NCI-H1436 treated with DMSO at 0.1 percent for 48 hours (cell line): ENCODE measurements at places on chromosomes 1 and 21.

DNA sequence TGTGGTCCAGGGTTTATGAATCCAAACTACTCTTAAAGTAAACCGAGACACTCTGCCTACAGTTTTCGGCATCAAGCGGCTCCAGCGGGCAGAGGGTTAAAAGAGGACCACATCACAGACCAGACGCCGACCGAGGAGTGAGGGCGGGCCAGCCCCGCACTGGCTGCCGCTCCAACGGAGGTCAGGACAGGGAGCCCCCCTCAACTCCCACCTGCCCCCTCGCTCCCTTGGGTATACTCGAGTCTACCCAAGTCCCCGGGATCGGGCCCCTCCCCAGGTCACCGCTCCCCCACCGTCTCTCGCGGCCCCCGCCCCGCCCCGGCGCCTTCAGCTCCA lies 312 bp downstream of the ARNT start:
- no peak for DNase-seq

- no peak for DNase-seq
Observed at GRCh38 chr1:94670273-94670672, 128.7 kb upstream of the F3 start.

- no peak for DNase-seq
Observed at GRCh38 chr1:117871013-117871412, 58.4 kb downstream of the GDAP2 start.

DNA sequence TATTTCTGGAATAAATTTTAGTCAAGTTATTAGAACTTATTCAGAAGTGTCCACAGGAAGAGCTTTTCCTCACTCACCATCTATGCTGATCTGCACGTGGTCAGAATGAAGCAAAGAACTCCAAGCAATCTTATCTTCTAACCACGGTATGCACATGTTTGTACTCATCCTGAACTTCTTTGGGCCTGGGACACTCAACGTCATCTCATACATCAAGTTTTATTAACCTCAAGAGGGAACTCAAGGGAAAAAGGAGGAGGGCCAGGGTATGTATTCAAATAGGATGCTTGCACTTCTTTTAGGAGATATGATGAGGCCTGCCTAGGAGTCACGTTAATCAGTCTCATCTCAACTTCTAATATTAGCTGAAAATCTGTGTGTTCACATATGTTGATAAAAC lies 142.5 kb downstream of the C1orf94 start:
- no peak for DNase-seq

DNA sequence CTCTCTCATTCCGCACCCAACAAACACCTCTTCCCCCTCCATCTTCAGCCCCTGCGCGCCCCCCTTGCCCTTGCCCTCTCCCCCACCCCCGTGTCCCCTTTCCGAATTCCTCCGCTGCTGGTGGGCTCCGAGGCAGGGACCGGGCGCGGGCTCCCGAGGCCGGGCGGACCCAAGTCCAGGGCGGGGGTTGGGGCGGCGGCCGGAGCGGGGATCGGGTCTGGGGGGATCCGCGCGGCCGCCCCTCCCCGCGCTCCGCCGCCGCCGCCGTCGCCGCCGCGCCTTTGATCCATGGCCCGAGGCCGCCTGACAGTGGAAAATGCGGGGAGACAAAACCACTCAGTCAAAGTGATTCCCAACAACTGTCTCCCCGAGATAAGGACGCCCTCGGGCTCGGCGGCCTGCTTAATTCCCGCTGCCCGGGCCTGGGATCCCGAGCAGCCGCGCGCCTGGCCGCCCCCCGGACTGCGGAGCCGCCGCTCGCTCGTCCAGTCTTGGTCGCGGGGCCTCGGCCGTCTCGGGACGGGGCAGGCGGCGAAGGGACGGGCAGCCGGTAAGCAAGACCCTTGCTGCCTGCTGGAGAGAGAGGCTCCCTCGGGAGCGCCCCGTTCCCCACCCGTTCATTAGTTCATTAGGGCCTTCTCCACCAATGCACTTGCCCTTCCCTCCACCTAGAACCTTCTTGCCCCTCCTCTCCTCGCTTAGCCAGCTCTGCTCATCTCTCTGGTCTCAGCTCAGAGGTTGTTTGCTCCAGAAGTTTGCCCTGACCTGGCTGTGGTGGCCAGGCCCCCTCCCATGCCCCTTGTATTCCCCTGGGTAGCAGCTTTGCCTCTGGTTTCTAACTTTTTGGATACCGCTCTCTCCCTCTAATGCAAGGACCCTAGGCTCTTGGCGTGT lies 86.4 kb downstream of the PAX7 start:
- no peak for DNase-seq

DNA sequence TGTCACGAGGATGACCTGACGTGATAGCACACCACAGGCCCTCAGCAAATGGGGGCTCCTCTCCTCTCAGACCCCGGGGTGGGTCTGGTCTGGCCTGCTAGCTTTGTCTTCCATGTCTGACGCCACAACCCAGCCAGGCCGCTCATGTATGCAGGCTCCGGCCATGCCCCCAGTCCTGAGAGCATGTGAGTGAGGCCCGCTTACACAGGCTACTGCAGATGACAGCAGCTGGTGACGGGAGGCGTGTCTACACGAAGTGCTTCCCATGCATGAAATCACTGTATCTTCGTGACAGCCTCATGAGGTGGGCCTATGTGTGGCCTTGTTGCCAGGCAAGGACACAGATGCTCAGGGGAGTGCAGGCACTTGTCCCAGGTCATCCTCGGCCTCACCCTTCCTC lies 16.4 kb downstream of the WNT4 start:
- no peak for DNase-seq

DNA sequence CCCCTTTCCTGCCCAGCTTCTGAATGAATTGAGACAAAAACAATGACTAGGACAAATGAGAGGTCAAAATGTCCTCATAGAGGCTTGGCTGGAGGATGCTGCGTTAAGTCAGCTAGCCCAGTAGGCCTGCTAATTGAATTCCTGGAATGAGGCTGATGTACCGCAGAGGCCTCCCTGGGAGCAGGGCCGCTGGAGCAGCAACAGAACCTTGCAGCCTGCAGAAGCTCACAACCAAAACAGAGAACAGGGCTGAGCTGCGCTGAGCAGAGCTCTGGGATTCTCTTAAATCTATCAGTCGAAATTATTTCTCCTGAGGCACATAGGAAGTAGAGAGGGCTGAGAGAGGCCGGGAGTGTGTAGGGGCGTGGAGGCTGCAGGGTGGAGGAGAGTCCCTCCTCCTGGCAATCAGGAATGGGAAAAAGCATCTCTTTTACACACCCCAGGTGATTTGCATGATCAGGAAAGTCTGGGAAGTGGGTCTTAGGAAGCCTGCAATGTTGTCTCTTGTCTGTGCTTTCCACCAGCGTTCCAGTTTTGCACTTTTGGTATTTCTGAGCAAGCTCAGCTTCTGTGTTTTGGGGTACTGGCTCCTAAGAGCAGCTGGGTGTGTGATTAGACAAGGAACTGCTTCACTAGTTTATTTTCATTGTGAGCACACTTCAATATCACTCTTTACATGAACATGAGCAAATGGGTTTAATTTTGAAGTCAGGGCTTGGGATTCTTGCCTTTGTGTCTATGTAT lies 66.5 kb downstream of the RYR2 start:
- no peak for DNase-seq

DNA sequence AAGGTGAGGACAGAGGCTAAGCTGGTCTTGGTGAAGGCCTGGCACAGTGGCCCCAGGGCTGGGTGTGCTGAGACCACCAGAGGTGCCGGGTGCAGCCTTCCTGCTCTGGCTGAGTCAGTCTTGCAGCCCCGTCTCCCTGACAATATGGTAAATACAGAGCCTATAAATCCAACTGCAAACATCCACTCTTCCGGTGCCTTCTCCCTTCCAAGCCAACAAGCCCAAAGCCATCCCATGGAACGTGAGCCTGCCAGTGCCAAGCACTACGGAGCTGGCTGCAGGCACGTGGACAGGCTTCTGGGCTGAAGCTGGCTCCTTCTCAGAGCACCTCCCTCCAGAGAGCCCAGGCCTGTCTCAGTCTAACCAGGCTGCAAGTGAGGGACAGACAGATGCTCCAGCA lies 70.0 kb downstream of the TRABD2B start:
- no peak for DNase-seq

DNA sequence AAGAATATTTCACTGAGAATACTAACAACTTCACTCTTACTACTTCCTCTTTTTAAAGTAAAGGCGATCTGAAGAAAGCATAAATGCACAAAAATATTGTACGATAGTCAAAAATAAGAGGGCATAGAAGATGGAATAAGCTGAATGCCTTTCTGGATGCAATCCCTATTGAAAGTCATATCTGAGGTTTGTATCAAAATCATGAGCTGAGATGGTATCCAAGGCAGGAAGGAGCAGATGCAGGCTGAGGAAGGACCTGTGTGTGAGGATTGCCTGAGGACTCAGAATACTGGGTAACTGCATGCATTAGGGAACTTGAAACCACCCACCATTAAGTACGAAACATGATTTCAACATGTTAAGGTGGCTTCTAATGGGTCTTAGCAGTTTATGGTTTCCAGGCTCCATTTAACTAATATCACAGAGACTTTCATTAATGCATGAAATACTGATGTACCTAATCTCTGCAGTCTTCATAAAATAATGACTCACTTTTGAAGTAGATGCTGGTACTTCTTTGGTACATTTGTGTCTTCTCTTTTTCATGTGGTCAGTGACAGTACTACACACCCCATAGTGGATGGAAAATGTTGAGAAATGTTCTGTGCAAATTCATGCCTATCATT lies 29.6 kb upstream of the RGS1 start:
- DNase-seq, result no peak

DNA sequence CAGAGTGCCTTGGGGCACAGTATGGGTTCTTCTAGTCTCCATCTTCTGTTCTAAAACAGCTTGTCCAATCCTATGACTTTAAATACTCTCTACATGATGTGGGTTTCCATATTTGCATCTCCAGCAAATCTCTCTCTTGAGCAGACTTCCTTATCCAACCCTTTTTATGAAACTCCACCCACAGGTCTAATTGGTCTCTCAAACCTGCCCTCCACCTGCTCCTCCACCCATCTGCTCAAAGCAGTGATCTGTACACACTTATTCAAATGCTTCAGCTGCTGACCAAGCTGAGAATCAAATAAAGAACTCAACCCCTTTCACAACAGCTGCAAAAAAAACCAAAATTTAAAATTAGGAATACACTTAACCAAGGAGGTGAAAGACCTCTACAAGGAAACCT lies 11.5 kb downstream of the MCOLN2 start:
- DNase-seq, result no peak

DNA sequence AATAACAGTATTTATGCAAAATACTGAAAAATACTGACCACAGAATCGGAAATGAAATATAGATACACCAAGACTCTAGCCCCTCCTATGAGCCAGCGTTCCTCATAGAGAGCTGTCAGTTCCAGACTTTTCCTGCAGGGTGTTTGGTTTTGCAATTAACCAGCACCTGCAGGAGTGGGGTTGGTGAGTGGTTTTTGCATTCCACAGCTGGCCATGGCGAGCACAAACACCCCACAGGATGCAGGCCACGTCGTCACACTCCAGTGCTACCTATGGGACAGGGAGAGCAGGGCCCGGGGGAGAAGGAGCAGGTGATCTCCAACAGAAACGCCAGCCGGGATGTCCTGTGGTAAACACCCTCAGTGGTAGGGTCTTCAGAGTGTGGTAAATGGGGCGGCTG lies 94.1 kb downstream of the ERG start:
- DNase-seq, result no peak

DNA sequence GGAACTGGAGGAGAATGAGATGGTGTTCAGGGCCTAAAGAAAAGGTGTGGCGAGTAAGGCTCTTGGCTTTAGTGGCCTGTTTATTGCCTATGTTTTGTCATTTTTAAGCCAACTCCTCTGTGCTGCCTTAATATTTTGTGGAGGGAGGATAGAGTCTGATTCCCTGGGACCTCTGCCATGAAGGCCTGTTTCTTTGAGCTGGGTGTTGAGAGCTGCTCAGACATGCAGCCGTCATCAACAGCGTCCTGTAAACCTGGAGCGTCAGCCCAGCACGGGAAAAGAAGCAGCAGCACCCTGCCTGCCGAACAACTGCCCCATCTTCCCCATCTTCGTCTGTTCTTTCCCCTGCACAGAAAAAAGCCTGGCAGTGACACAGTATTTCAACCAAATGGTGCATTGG lies 27.1 kb upstream of the SNX27 start:
- no peak for DNase-seq

DNA sequence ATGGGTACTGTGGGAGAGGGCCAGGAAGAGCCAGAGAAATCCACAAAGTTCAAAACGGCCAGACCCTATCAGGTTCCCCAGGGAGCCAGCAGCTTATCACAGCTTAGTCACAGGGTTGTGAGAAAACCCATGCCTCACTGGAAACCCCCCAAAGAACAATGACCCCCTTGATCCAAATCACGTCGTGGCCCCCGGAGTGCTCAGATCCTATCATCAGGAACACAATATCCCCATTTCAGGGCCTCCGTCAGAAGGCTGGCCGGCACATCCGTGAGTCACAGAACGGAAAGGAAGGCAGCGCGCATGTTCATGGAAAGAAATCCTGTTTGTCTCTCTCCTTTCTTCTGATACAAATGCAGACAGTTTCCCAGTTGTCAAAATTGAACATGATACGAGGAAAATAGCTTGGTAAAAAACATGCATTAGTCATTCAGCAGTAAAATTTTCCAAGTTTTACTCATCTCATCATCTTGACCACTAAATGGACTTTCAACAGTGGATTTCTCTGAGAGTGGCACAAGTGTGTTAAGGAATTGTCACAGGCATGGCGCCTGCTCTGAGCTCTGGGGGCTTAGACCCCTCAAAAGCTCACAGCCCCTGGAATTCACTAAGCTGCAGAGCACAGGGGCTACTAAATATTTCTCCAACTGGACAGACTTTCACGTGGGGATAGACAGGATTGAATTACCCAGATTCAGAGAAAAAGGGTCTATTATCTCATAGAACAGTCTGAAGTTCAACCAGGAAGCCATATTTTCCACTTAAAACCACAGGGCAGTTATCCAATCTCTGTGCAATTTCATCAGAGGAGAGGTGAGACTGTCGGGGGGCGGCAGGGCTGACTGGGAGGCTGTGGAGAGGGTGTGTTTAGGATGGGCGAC lies 124.8 kb downstream of the RIPK4 start:
- DNase-seq, result no peak

DNA sequence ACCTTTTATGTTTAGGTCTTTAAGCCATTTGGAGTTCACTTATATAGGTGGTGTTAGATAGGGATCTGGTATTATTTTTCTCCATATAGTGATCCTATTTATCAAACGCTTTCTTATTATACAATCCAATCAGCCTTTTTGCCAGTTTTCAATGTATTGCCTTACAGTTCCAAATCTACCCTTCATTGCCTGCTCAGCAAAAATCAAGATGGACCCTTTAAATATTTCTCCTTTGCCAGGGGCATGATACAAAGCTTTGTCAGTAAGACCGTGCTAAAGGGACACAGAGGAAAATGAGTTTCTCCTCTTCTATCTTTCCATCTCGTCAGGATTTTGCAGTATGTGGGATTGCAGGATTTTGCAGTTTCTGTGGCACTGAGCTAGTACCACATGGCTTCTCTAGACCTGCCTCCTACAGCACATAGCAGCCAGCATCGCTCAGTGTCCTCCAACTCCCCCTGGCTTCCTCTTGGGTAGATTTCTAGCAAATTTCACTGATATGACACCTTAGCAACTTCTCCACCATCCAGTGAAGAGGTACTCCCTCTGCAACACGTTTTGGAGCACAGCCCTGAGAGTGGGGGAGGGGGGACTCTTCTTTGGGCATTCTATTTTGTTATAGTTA lies 22.5 kb upstream of the CAP1 start:
- DNase-seq, result no peak

DNA sequence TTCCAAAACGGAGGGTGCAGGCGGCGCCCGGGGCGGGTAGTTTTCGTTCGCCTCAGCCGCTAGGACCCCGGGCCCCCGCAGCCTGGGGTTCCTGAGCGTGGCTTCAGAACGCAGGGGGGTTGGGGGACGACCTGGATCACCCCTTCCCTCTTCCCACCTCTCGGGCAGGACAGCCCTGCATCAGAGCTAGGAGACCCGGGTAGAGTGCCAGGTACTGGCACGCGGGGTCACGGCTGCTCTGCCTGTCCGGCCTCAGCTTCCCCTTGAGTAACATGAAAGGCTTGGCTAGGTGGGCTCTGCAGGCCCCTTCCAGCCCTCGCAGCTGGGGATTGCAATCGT lies 484 bp downstream of the DFFB start:
- DNase-seq, result no peak
